ENCODE measurements at places on chromosomes 4 and X. TPM values are rescaled to one million over a fixed set of nuclear protein-coding genes. Genes with fewer than 3 reads are reported as not detected.

The GATA1 gene
- not detected for total RNA-seq

The TREX2 gene
- 2.0 TPM for total RNA-seq

The PPP2R2C gene
- 9.8 TPM for total RNA-seq

The ITGB1BP2 gene
- total RNA-seq, result 8.1 TPM

The CXorf49 gene
- 2.0 TPM for total RNA-seq

DNA sequence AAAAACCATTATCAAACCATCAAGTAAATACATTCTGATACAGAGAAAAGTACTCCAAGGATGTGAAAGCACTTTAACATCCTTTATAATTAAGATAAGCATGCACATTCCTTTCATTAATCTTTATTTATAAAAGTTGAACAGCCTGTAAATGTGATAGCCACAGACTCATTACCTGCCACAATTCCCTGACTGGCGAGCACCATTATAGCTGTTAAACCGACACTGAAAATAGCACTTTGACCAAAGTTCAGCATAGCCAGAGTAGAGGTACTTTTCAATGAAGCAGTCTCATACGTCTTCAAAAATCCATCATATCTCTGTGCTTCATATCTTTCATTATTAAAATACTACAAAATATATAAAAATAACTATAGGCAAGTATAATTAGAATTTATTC, 84.7 kb downstream of the ABCB7 start:
- DNase-seq, result no peak
- no peaks in the 10 kb centered on the region for H3K4me1 ChIP-seq
- H3K4me3 ChIP-seq, result no peak overlapping the region
- no peaks in the 10 kb centered on the region for H3K36me3 ChIP-seq
- H3K27ac ChIP-seq, result no peak overlapping the region
- no peaks in the 10 kb centered on the region for H3K27me3 ChIP-seq

- H3K4me3 ChIP-seq, result no peak overlapping the region
- DNase-seq, result no peak
- H3K27me3 ChIP-seq, result no peaks in the 10 kb centered on the region
- H3K4me1 ChIP-seq, result no peaks in the 10 kb centered on the region
These were observed 855.1 kb downstream of the GLUD2 start for GRCh38 chrX:121902463-121902862.

DNA sequence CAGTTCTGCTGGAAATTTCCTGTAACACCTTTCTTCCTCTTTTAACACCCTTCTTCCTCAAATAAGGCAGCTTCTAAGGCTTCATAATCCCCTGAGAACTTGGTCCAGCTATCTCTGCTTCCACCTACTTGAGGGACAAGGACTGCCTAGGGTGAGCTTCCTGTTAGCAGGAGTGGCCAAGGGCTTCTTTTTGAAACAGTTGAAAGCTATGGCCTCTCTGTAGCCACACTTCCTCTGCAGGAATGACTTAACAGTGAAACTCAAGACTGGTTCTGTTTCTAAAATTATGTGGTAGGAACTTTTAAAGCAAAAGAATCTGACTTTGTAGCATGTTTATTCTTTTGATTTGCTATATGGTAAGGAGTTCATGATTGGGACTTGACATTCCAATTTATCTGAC, 108.5 kb upstream of the WDR1 start:
- no peak overlapping the region for H3K27ac ChIP-seq
- H3K4me1 ChIP-seq, result no peaks in the 10 kb centered on the region
- H3K4me3 ChIP-seq, result no peak overlapping the region
- no peaks in the 10 kb centered on the region for H3K36me3 ChIP-seq
- no peaks in the 10 kb centered on the region for H3K27me3 ChIP-seq

DNA sequence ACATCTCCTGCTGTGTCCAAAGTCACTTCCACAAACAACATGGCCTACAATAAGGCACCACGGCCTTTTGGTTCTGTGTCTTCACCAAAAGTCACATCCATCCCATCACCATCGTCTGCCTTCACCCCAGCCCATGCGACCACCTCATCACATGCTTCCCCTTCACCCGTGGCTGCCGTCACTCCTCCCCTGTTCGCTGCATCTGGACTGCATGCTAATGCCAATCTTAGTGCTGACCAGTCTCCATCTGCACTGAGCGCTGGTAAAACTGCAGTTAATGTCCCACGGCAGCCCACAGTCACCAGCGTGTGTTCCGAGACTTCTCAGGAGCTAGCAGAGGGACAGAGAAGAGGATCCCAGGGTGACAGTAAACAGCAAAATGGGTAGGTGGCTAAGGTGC, 123.9 kb downstream of the PDLIM5 start:
- no peaks in the 10 kb centered on the region for H3K4me1 ChIP-seq
- no peak overlapping the region for H3K4me3 ChIP-seq
- H3K27ac ChIP-seq, result no peak overlapping the region
- DNase-seq, result no peak

DNA sequence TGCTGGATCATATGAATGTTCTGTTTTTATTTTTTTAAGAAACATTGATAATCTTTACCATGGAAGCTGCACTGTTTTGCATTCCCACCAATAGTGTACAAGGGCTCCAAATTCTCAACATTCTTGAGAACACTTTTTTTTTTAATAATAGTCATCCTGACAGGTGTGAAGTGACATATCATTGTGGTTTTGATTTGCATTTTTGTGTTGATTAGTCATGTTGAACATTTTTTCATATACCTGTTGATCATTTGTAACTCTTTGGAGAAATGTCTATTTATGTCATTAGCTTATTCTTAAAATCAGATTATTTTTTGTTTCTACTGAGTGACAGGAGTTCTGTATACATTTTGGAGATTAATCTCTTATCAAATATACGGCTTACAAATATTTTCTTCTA, 408.5 kb downstream of the GLUD2 start:
- H3K4me3 ChIP-seq, result no peak overlapping the region
- no peak overlapping the region for H3K27ac ChIP-seq
- no peaks in the 10 kb centered on the region for H3K27me3 ChIP-seq
- no peaks in the 10 kb centered on the region for H3K36me3 ChIP-seq
- no peaks in the 10 kb centered on the region for H3K4me1 ChIP-seq

DNA sequence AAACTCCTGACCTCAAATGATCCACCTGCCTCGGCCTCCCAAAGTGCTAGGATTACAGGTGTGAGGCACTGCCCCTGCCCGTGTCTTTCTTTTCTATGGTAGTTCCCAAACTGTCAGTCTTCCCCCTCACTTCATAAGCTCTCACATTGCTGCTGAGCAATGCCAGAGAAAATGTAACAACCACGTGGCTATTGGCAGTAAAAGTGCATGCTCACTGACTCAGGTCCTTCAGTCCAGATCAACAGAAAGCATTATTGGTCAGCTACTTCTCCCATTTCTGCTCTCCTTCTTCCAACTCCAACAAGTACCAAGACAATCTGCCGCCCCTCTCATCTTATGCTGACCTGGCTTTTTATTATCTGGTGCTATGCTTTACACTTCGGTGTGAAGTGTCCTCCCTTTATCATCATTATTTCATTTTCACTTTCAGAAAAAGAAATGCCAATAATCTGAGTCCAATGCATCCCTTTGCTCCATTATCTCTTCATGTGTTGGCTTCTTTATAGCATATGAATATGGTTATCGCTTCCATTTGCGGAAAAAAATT, 133.8 kb upstream of the UGT8 start:
- no peaks in the 10 kb centered on the region for H3K36me3 ChIP-seq
- no peaks in the 10 kb centered on the region for H3K4me1 ChIP-seq
- no peak for DNase-seq
- no peaks in the 10 kb centered on the region for H3K27me3 ChIP-seq

- H3K36me3 ChIP-seq, result peaks cover 41% of the 10 kb centered on the region
- DNase-seq, result peak; percentile 90
- no peaks in the 10 kb centered on the region for H3K4me1 ChIP-seq
- peak within 1 kb of the TSS; percentile 97 for H3K27ac ChIP-seq
These were observed at the start of gene TMEM47 for GRCh38 chrX:34656842-34657725. Gene TMEM47, minus strand, starts transcription at chrX:34657285. Its CDS starts 256 bp downstream, at chrX:34657029.

- H3K27ac ChIP-seq, result peak overlapping the region; percentile 99
- peaks cover 66% of the 10 kb centered on the region for H3K36me3 ChIP-seq
- peak; percentile 48 for DNase-seq
- H3K4me3 ChIP-seq, result peak overlapping the region; percentile 85
- peaks cover 49% of the 10 kb centered on the region for H3K4me1 ChIP-seq
- no peaks in the 10 kb centered on the region for H3K27me3 ChIP-seq
These were observed 3.5 kb downstream of the TMSB4X start for GRCh38 chrX:12978205-12979025.

GRCh38 chrX:48626401-48627298, 29.4 kb downstream of the WDR13 start:
- H3K27ac ChIP-seq, result no peak overlapping the region
- no peak overlapping the region for H3K4me3 ChIP-seq
- no peaks in the 10 kb centered on the region for H3K4me1 ChIP-seq
- DNase-seq, result peak; percentile 14

DNA sequence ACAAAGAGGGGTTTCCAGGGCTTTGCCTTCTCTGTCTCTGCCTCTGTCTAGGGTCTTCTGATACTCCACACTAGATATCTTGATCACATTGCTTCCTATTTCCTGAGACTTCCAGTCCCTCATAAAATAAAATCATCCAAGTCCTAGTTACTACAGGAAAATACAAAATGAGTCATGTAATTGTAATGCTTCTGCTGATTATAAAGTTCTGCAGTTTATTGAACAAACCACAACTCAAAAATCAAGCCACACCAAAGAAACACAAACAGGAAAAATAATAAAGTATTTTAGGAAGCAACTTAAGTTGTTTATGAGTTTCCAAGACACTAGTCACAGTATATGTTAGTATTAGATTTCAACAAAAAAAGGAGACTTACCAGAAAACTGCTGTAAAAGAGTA, 695.1 kb upstream of the GALNTL6 start:
- H3K4me3 ChIP-seq, result no peak overlapping the region
- DNase-seq, result no peak
- H3K4me1 ChIP-seq, result no peaks in the 10 kb centered on the region
- no peak overlapping the region for H3K27ac ChIP-seq
- no peaks in the 10 kb centered on the region for H3K36me3 ChIP-seq

- no peak for DNase-seq
- peaks cover 5% of the 10 kb centered on the region for H3K36me3 ChIP-seq
- H3K27ac ChIP-seq, result no peak overlapping the region
- no peaks in the 10 kb centered on the region for H3K4me1 ChIP-seq
- no peak overlapping the region for H3K4me3 ChIP-seq
These were observed 14.1 kb downstream of the NAT8L start for GRCh38 chr4:2072971-2073807.

DNA sequence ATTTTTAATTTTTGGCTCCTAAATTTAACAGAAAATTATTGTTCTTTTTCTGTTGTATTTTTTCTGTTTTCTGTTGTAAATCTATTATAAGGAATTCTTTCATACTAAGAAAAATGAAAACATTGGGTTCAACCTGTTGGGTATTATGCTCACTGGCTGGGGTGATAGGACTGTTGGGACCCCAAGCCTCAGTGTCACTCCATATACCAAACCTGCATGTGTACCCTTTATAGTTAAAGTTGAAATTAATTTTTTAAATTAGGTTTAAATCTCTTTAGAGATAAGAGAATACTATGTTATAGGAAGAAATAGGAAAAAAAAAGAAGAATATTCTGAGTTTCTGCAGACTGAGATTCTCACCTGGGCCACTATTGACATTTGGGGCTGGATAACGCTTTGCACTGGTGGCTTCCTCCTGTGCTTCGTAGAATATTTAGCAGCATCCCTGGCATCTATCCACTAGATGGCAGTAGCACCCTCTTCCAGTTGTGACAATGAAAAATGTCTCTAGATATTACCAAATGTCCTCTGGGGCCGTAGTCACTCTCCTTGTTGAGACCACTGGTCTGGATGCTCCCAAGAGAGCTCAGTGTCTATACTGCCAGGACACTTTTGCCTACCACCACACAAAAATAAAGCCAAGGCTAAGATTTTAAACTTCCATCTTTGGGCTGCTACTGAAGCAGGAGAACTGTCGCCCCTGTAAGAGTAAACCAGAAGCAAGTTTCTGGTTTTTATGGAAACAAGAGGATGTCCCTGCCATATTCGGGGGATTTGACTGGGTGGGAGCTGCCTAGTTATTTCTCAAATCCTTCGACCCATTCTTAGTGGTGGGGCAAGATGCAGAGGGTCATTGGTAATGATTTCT, 22.4 kb upstream of the CLTRN start:
- H3K27me3 ChIP-seq, result no peaks in the 10 kb centered on the region
- no peaks in the 10 kb centered on the region for H3K4me1 ChIP-seq
- peak; percentile 58 for DNase-seq

DNA sequence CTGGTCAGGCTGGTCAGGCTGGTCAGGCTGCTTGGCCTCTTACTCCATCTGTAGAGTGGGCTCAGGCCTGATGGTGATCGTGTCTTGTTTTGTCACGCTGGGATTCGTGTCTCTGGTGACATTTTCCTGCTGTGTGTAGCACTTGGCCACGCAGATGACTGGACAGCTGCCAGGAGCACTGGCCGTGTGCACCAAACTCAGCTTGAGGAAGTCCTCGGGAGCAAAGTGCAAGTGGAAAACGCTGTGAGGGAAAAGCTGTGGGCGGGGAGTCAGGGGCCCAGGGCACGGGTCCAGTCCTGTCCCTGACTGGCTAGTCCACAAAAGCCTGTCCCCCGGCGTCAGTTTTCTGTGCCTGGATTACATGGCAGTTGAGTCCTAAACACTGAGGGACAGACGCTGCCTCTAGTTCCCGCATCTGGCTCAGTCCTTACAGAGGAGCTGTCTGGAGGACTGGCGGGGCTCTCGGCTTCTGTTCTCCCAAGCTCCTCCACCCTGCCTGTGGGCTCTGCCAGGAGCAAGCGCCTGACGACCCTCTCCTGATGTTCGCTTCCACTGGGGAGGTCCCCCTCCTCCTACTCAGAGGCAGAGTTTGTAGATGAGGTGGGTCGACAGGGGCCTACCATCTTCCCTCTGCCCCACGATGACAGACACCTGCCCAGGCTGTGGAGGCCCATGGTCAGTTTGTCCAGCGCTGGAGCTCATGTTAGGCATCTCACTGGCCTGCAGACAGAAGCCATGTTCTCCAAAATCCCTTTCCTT, 35.9 kb upstream of the GRPEL1 start:
- H3K27me3 ChIP-seq, result peaks cover 4% of the 10 kb centered on the region
- peak overlapping the region; percentile 79 for H3K4me3 ChIP-seq
- H3K27ac ChIP-seq, result no peak overlapping the region
- DNase-seq, result peak; percentile 18
- H3K36me3 ChIP-seq, result peaks cover 13% of the 10 kb centered on the region
- H3K4me1 ChIP-seq, result peaks cover 7% of the 10 kb centered on the region

DNA sequence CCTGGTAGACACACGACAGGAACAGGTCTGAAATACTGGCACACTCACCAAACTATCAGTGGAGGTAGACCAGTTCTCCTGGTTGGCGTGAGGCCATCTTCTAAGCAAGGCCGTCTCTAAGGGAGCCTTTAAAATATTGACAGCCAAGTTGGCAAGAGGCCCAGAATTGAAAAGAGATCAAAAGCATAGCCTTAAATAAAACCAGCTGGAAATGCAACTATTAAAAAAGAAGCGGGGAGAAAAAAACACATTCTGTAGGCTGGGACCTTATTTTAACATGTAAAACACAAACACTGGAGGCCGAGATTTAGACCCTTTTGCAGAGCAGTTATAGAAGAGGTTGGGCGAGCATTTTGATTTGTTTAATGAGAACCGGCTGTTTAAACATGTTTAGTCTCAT, 233.0 kb upstream of the CLNK start:
- no peaks in the 10 kb centered on the region for H3K27me3 ChIP-seq
- no peak overlapping the region for H3K4me3 ChIP-seq
- peaks cover 9% of the 10 kb centered on the region for H3K4me1 ChIP-seq
- peak; percentile 43 for DNase-seq
- H3K36me3 ChIP-seq, result no peaks in the 10 kb centered on the region

- peaks cover 10% of the 10 kb centered on the region for H3K36me3 ChIP-seq
- H3K4me1 ChIP-seq, result peaks cover 22% of the 10 kb centered on the region
- H3K27me3 ChIP-seq, result no peaks in the 10 kb centered on the region
- no peak overlapping the region for H3K27ac ChIP-seq
These were observed 69.5 kb upstream of the MND1 start for GRCh38 chr4:153274967-153275366.

GRCh38 chrX:130896026-130896425, 7.0 kb downstream of the ENOX2 start:
- H3K27ac ChIP-seq, result no peak overlapping the region
- H3K36me3 ChIP-seq, result peaks cover 5% of the 10 kb centered on the region
- no peak for DNase-seq
- H3K4me1 ChIP-seq, result no peaks in the 10 kb centered on the region
- no peak overlapping the region for H3K4me3 ChIP-seq
- no peaks in the 10 kb centered on the region for H3K27me3 ChIP-seq

All from Calu3 (cell line).